ENCODE measurements at places on chromosomes 5 and 9. TPM values are rescaled to one million over a fixed set of nuclear protein-coding genes. Genes with fewer than 3 reads are reported as not detected.
A peak's percentile ranks its signal among the peaks of the same experiment; 100 is the strongest.

- H3K4me3 ChIP-seq, result no peak overlapping the region
- H3K27ac ChIP-seq, result no peak overlapping the region
- peaks cover 29% of the 10 kb centered on the region for H3K36me3 ChIP-seq
- no peaks in the 10 kb centered on the region for H3K27me3 ChIP-seq
Observed at GRCh38 chr9:36332006-36332405, 68.1 kb downstream of the RNF38 start.

GRCh38 chr9:91141407-91141965, 220.2 kb downstream of the AUH start:
- H3K4me1 ChIP-seq, result peaks cover 4% of the 10 kb centered on the region
- no peak overlapping the region for H3K27ac ChIP-seq
- H3K27me3 ChIP-seq, result no peaks in the 10 kb centered on the region
- no peaks in the 10 kb centered on the region for H3K36me3 ChIP-seq
- no peak for DNase-seq
- H3K4me3 ChIP-seq, result no peak overlapping the region

GRCh38 chr5:114390431-114390830, 28.6 kb downstream of the KCNN2 start:
- H3K36me3 ChIP-seq, result no peaks in the 10 kb centered on the region
- no peak for DNase-seq
- no peaks in the 10 kb centered on the region for H3K4me1 ChIP-seq
- no peaks in the 10 kb centered on the region for H3K27me3 ChIP-seq
- H3K4me3 ChIP-seq, result no peak overlapping the region
- H3K27ac ChIP-seq, result no peak overlapping the region

GRCh38 chr9:91516081-91516480, 92.4 kb upstream of the NFIL3 start:
- no peak overlapping the region for H3K27ac ChIP-seq
- H3K27me3 ChIP-seq, result no peaks in the 10 kb centered on the region
- no peak overlapping the region for H3K4me3 ChIP-seq
- DNase-seq, result no peak

PCDHGB6 gene
- 0.01 TPM for polyA plus RNA-seq

CLK4 gene
- 4.9 TPM for polyA plus RNA-seq

- H3K4me1 ChIP-seq, result peaks cover 8% of the 10 kb centered on the region
- H3K4me3 ChIP-seq, result no peak overlapping the region
- no peak overlapping the region for H3K27ac ChIP-seq
- DNase-seq, result no peak
- no peaks in the 10 kb centered on the region for H3K27me3 ChIP-seq
Observed at GRCh38 chr5:127505905-127506304, 11.5 kb upstream of the PRRC1 start.

GRCh38 chr5:83991566-83992224, 271.0 kb upstream of the HAPLN1 start:
- no peak overlapping the region for H3K27ac ChIP-seq
- no peak overlapping the region for H3K4me3 ChIP-seq
- H3K36me3 ChIP-seq, result no peaks in the 10 kb centered on the region
- no peaks in the 10 kb centered on the region for H3K27me3 ChIP-seq
- DNase-seq, result no peak

GRCh38 chr5:16540421-16540820, 74.8 kb upstream of the ZNF622 start:
- H3K36me3 ChIP-seq, result no peaks in the 10 kb centered on the region
- H3K27me3 ChIP-seq, result no peaks in the 10 kb centered on the region
- no peak overlapping the region for H3K27ac ChIP-seq
- no peak overlapping the region for H3K4me3 ChIP-seq

ITGA1 gene
- 0.89 TPM for polyA plus RNA-seq

EMB gene
- 191 TPM for polyA plus RNA-seq

C9orf85 gene
- polyA plus RNA-seq, result 4.5 TPM

GDA gene
- not detected for polyA plus RNA-seq

DNA sequence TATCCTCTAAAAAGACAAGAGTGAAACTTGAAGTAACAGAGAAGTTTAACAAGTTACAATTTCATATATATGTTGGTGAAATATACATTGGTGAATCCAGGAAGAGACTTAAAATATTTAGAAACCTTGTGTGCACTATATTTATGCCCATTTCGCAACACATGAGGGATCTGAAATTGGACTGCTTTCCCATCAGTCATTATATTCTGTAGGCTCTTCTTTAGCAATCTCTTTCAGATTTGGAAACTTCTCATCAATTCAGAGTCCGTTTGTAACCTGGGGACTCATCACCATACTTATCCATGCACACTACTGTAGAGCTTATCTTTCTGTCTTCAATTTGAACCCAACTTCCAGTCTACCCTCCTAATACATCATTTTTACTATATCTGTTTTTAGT, 2.1 kb downstream of the ITGA1 start:
- no peaks in the 10 kb centered on the region for H3K36me3 ChIP-seq
- no peak overlapping the region for H3K4me3 ChIP-seq
- DNase-seq, result peak; percentile 43
- peaks cover 12% of the 10 kb centered on the region for H3K27me3 ChIP-seq

PCDHGB2 gene
- not detected for polyA plus RNA-seq

SHOC1 gene
- polyA plus RNA-seq, result not detected

GRCh38 chr9:136825295-136826187, 16.7 kb upstream of the AJM1 start:
- no peaks in the 10 kb centered on the region for H3K27me3 ChIP-seq
- H3K27ac ChIP-seq, result no peak overlapping the region
- no peak overlapping the region for H3K4me3 ChIP-seq
- peaks cover 14% of the 10 kb centered on the region for H3K4me1 ChIP-seq

DNA sequence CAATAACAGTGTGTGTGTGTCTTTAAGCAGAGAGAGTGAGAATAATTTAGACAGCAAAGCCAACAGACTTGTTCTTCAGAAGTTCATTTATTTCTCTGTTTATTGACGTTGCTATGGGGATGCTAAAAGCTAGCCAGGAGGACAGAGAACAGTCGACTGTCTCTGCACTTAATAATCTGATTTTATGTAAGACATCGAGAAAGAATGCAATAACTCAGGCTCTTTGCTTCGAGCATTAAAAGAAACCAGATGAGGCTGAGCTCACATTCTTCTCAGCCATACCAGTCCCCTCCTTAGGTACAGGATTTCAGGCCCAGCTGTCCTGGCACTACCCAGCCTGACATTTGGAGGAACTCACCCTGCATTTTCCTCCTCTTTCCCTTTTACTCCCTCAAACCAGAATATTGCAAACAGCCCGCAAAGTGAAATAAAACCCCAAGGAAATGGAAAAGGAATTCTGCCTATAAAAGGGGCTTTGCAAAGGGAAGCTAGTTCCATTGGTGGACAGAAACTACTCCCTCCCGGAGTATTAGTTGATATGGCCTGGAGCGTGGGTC, 44.5 kb upstream of the DPYSL3 start:
- H3K27ac ChIP-seq, result no peak overlapping the region
- H3K36me3 ChIP-seq, result no peaks in the 10 kb centered on the region
- no peaks in the 10 kb centered on the region for H3K27me3 ChIP-seq
- no peak for DNase-seq
- no peak overlapping the region for H3K4me3 ChIP-seq
